Ammon's horn (tissue), 1 donor: ENCODE measurements at places on chromosomes 2 and 18.

- no peak for DNase-seq
These were observed 6.0 kb upstream of the DSG3 start for GRCh38 chr18:31441493-31441892.

DNA sequence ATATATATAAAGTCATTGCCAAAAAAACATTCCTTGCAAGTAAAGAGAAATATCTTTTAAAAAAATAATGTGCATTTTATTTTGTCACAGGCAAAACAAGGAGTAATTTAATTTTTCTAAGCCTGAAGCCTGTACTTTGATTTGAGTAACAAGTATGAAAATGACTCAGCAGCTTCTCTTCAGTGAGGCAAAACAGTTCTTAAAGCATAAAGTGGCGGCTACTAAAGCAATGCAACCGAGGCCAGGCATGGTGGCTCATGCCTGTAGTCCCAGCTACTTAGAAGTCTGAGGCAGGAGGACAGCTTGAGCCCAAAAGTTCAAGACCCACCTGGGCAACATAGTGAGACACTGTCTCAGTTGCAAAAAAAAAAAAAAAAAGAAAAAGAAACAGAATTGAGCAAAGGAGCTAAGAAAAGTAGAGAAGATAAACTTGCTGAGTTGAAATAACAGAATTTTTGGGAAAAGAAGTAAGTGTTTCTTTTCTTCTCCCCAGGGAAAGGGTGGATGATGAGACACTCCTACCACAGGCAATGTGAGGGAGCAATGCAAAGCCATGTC is 29.6 kb downstream of the DOK1 start:
- no peak for DNase-seq

GRCh38 chr2:98037206-98037605 is 41.5 kb upstream of the TMEM131 start:
- DNase-seq, result no peak

- no peak for DNase-seq
These were observed 195.4 kb upstream of the SIX3 start for GRCh38 chr2:44745922-44746766.

DNA sequence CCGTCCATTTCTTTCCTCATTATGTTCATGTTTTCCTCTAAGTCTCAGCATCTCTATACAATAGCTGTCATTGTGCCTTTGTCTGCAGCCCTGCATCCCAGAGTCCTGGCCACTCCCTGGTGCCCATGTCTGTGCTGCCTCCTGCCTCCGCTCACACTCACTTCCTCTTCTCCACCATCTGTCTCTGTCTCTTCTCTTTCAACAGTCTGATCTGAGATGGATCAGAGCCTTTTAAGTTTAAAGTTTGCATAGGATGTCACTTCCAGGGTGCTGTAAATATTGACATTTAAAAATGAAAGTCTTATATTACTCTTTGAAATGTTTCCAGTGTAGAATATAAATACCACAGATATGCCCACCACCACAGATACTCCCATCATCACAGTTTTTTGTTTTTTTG is 42.7 kb downstream of the UBE2F start:
- peak; percentile 90 for DNase-seq

GRCh38 chr2:237691029-237691907 is 63.9 kb downstream of the LRRFIP1 start:
- DNase-seq, result no peak

- no peak for DNase-seq
These were observed 166.6 kb downstream of the ACTR3 start for GRCh38 chr2:114056294-114057143.

DNA sequence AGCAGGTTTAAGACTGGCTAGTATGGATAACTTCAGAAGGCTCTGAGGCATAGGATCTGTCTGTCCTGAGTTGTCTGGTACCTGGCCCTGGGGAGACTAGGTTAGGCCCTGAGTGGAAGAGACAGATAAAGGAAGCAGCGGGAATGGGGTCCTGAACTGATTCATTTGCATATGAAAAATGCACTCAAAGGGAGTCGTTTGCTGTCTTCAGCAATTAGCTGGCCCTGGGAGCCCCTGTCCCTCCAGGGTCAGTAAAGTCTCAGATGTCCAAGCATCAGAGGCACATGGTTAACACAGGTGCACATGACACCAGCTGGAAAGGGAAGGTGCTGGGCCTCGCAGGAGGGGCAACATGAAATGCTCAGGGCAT is 172.4 kb downstream of the ACOXL start:
- no peak for DNase-seq

- no peak for DNase-seq
These were observed 599.9 kb downstream of the TMEM182 start for GRCh38 chr2:103361712-103362111.

DNA sequence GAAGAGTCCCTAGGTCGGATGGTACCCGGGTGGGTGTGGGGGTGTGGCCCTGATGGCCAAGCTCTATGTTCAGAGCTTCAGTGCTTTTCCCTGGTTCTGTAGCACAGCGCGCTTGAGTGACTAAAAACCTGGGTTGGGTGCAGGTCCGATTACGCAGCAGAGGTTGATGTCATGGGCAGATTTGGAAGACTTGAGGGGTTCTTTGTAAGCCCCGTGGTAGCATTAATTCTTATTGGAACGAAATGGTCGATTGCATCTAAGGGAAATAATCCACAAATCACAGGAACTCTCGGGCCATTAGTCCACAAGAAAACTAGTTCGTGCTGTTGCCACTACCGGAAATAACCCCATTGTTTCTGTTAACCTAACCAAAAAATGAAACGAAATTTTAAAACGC is 9.0 kb downstream of the HOXD8 start:
- DNase-seq, result no peak

- DNase-seq, result no peak
These were observed 60.6 kb upstream of the SLC16A14 start for GRCh38 chr2:230129343-230129742.

GRCh38 chr2:75360945-75361344 is 161.6 kb upstream of the TACR1 start:
- DNase-seq, result no peak

DNA sequence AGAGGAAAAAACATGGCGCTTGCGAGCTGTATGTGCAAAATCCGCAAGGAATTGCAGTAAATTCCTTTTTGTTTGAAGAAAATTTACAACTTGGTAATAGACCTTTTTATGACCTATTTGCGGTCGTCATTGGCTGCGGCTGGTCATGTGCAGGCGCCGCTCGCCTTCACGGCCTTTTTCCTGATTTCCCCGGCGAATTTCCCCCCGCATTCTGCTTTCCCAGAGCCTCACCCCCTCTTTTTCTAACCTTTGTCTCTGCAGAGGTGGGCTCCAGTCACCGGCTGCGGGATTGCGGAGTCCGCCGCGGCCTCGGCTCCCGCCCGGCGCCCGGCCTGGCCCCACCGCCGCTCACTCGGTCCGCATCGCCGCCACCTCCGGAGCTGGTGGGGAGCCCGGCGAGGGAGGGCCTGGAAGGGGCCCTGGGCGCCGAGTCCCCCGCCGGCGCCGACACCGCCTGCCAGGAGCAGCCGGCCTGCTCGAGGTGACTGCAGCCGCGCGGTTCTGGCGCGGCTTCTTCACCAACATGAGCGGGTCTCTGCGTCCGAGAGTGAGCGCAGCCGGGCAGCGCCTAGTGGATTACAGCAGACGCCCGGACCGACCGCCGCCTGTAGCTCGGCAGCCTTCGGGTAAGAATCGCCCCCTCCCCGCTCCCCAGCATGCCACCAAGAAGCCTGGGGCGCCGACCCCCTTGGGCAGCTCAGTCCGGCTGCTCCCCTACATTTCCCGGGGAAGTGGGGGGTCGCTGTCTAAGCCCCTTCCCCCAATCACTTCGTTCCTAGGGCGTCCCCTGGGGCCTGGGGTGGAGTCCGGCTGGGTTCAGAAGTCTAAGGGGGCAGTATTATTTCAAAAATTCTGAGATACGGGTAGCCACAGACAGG is 7.1 kb downstream of the HOXD8 start:
- DNase-seq, result no peak

DNA sequence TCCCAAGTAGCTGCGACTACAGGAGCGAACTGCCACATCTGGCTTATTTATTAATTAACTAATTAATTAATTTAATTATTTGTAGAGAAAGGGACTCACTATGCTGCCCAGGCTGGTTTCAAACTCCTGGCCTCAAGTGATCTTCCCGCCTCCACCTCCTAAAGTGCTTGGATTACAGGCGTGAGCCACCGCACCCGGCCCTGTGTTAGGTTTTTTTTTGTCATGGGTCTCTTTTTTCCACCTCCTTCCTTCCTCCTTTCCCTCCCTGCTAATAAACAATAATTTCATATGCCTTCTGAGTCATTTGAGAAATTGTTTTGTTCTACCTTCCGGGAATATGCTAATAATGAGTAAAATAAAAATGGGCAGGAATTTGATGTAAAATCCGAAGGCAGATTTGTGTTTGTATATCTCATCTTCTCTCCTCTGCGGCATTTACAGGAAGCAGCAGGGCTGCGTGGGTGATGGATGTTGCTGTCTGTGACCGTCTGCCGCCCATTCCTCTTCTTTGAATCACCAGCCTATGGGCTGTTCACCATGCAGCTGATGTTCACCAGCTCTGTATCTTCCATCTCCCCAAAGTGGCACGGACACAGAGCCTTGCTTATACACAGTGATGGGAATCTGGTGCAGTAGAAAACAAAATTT is 89.9 kb downstream of the ACSL3 start:
- DNase-seq, result peak; percentile 54

DNA sequence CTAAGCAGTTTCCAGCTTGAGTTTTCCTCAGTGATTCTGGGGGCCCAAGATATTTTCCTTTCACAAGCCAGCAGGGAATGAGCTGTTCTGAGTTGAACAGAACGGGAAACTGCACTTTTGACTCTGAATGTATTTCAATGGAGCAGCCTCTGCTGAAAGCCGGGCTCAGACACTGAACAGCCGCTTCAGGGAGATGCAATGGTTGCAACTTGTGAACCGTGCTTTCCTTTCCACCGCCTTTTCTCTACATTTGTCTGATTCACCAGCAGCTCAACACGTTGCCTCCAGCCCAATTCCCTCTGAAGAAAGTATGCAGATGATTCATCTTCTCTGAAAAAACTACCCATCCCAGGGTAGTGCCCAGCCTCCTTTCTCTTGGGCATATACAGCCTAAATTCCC is 119.3 kb upstream of the PKDCC start:
- no peak for DNase-seq

DNA sequence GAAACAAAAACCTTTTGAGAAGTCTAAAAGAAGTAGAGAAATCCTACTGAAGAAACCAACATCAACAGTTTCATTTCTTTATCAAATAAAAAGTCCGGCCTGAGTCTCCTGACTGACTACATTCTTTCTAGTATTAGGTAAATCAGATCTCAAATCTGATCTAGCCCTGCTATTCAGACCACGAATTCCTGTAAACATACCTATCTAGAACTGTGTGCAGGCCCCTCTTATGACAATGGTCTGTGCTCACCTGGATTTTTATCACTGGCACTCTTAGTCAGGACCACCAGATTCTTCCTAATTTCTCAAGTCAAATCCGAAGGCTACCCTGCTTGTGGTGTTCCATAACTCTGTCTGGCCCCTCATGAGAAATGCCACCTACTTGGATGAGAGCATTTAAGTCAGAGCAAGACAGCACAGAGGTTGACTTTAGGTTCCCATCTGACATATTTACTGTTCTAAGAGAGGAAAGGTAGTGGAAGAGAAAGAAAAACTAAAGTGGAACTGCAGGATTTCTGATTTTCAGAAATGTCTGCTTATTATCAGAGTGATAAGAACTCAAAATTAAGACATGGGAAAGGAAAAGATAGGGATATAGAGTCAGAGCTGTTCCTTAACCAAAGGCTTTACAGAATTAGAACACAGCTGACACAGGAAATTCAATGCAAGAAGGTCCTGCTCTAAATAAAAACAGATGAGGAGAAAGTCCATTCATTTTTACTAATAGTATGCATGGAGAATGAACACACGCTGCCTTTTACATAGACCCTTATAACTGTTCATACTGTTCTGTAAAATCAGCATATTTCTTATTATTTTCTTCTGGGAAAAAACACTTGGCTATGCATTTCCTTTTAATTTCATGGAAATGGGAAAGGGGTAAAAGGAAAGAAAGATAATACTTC is 56.5 kb downstream of the SLC8A1 start:
- no peak for DNase-seq

DNA sequence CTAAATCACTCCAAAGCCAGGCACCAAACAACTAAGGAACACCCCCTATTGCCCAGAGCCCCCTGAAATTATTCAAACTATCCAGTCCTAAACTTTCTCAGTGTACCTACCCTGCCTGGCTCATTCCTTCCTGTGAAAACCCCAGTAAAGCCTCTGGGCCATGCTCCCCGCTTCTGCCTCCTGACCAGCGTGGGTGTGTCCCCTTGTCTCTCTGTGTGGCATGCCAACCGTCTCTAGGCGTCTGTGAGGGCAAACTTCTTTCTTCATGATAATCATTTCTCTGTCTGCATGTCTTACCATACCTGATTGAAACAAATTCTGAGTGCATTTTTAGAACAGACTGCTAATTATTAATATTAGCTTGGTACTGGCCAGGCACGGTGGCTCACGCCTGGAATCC is 109.0 kb upstream of the MSH2 start:
- DNase-seq, result no peak

- no peak for DNase-seq
These were observed 157.6 kb downstream of the HAUS1 start for GRCh38 chr18:46261799-46262198.

- DNase-seq, result peak; percentile 87
These were observed 177.3 kb downstream of the HDAC4 start for GRCh38 chr2:239223310-239224198.

GRCh38 chr2:190722061-190722759 is 73.3 kb downstream of the NAB1 start:
- DNase-seq, result no peak

DNA sequence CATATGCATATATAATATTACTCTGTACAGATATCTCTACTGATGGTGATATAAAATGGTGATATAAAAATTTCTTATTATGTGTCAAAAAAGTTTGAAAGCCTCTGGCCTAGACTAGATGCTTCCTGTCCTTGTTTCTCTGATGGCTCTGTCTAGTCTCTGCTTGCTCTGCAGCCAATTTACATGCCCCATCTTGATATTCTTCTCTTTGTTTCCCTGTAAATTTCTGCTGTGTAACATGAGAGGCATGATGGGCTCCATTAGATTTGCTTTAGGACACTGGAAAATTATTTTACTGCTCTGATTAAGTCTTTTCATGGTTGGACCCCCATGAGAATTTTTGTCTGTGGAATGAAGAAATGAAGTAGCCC is 24.3 kb downstream of the BABAM2 start:
- no peak for DNase-seq

GRCh38 chr2:12718711-12719399 is 2.1 kb downstream of the TRIB2 start:
- no peak for DNase-seq
